ENCODE measurements at places on chromosomes 1 and 21. TPM values are rescaled to one million over a fixed set of nuclear protein-coding genes. Genes with fewer than 3 reads are reported as not detected.

DNA sequence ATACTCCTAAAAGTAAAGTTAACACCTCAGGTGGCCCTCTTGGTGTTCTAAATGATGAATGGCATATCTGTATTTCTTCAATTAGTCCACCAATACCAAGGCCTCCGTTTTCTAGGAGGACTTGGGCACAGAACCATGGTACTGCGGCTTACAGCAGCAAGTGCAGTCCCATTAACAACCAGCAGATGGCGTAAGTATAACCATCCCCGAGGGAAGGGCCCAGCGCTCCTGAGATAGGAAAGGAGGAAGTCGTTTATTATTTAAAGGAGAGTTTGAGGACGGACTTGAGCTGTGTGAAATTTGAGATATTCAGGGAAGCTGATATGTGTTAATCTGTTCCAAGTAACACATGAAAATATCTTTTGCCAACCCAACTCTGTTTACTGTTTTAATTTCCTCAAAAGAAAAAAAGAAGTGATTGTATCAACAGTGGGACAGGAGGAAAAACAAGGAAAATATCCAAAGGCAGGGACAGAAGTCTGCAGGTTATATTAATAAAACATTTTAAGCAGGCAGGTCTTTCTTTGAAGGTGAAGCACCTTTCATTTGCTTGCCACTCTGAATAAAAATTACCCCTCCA is 37.7 kb upstream of the KCNJ15 start:
- DNase-seq = no peak

The C1orf167 gene
- total RNA-seq = not detected

- DNase-seq = no peak
Observed at GRCh38 chr1:18731591-18732235, 101.1 kb downstream of the PAX7 start.

The NEGR1 gene
- 0.44 TPM for total RNA-seq
